Activated T-helper 2 cell treated with anti-CD3 and anti-CD28 coated beads, Interferon-gamma antibody, Interleukin-2, Interleukin-4, amounts not matched to agents 10 μg/mL and 5 μg/mL and 100 μg/mL, durations not matched to agents 14 hours and 24 hours and 36 hours (primary cell): ENCODE measurements at places on chromosomes 1 and 21. TPM values are rescaled to one million over a fixed set of nuclear protein-coding genes. Genes with fewer than 3 reads are reported as not detected.

GSTM5 gene
- total RNA-seq = 0.09 and 0.46 TPM in 2 replicates

C1orf185 gene
- not detected in 2 replicates for total RNA-seq

DNA sequence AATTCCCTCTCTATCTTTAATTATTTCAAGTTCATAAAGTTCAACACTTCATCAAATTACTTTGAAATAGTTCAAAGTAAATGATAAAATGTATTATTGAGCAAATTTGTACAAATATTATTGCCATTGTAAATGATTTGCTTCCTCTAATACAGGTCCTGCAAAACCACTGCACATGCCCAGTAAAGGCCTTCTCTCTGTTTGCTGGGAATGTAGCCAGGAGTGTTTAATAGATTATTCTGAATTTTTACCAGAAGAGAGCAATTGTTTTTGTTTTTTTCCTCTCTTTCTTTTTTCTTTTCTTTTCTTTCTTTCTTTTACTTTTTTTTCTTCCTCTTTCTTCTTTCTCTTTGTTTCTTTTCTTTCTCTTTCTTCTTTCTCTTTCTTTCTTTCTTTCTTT is 486.3 kb downstream of the PTBP2 start:
- no peak for DNase-seq

DNA sequence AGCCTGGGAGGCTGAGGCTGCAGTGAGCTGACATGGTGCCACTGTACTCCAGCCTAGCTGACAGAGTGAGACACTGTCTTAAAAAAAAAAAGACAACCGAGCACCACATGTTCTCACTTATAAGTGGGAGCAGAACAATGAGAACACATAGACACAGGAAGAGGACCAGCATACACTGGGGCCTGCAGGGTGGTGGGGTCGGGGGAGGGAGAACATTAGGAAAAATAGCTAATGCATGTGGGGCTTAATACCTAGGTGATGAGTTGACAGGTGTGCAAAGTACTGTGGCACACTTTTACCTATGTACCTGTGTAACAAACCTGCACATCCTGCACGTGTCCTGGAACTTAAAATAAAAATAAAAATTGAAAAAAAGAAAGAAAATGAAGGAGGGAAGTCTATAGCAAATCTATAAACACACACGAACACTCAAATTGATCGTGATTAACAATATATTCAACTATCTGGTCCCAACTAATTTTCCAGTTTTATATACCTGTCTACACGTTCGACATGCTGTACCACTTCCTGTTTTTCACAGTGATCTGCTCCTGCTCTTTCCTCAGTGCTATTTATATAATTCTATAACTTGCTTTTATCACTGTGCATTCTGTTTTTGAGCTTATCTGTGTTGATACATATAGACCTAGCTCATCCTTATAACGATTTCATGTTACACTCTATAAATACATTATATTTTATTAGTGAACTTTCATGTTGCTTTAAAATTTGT is 27.2 kb downstream of the AK5 start:
- no peak for DNase-seq

GRCh38 chr1:106613861-106614260 is 442.6 kb upstream of the PRMT6 start:
- no peak for DNase-seq
